ENCODE measurements at places on chromosomes 3 and 15.

DNA sequence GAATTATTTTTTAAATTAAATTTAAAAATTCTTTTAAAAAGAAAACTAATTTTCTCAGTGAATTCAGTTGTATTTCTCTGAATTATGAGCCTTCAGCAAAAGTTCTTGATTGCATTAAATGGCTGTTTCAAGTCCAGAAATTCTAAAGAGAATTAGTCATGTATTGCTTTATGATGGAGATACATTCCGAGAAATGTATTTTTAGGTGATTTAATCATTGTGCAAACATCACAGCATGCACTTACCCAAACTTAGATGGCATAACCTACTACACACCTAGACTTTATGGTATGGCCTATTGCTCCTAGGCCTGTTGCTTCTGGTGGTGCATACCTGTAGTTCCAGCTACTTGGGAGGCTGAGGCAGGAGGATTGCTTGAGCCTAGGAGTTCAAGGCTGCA is 44.3 kb upstream of the GCNT3 start:
- DNase-seq: no peak

DNA sequence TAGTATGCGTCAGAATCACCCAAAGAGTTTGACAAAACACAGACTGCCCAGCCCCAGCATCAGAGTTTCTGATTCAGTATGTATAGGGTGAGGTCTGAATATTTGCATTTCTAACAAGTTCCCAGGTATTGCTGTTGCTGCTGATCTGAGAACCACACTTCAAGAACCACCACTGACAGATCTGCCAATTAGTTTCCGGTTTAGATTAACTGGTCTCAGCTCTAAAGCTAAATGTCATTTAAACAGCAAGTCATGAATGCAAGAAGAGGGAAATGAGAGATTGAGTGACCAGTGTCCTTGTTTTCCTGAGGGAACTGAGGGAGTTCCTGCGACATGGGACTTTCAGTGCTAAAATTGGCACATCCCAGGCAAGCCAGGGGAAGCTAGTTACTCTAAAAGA is 305.0 kb downstream of the ZNF385D start:
- DNase-seq: peak; percentile 91

DNA sequence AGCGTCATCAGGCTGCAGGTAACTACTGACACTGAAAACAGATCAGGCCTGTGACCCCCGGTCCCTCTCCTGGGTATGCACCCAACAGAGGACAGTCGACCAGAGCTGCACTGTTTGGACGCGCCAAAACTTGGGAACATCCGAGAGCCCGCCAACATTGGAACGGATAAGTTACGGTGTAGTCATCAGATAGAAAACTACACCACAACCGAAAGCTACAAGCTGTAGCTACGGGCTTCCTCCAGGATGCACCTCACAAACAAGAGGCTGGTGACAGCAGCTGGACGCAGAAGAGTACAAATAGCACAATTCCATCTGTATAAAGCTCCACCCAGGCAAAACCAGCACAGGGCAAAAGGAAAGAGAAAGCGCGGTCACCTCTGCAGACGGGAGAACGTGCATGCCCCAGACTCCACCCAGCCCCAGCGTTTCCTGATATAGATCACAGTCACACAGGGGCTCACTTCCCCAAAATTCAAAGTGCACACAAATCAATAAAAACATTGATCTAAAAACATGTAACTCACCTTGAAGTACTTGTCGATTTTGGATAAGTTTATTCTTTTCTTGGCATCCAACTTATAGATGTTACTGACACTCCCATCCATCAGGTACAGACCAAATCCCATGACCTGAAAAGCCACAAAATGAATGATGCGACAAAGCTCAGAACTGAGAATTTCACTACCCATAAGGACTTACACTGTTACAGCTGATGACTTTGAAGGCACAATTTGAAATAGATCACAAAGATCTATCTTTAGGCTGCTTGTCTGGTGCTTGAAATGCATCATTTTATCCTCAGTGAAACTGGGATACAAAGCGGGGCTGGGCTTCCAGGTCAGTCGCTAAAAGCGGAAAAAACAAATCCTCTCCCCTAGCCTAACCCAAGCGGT is 43.3 kb downstream of the CYFIP1 start:
- DNase-seq: no peak

DNA sequence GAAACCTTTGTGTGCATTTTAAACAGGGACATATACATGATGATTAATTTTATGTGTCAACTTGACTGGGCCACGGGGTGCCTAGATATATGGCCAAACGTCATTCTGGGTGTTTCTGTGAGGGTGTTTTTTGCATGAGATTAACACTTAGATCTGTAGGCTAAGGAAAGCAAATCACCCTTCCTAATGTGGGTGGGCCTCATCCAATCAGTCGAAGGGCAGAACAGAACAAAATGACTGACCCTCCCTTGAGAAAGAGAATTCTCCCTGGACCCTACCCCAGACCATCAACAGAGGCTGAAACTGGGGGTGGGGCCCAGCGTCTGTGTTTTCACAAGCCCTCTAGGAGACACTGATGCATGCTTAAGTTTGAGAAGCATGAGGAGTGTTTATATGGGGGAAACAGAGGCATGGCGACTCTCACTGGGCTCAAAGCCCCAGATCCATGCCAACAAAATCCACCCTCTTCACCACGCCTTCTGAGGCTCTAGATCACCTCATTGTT is 56.2 kb downstream of the ITGA11 start:
- no peak for DNase-seq

DNA sequence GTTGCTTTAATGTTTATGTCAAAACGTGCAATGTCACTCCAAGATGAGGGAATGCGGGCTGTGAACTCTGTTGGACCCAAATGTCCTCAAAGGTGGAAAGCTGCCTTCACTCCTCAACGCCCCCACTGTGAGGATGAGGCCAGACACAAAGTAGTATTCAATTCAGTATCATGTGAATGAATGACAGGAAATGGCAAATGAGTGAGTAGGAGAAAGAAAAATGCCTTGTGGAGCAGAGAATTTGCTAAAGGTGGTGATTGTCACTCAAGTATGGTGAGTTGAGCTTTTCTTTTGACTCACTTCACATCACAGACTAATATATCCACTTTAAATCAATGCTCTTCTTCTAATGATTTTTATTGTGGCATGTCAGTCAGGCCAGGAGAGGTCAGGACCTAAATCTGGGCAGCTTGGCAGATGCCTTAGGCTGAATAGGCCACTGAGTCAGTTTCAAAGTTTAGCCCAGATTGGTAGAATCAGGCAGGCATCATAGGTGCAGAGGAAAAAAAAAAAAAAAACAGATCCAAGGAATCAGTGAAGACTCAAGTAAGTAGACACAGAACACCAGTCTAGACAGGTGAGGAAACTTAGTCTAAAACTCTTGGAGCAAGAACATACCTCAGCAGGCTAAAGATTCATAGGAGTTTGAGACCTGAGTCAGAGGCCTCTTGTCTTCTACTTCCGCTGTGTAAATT is 71.0 kb upstream of the ZBED2 start:
- DNase-seq: no peak
